Stimulated activated naive CD4-positive, alpha-beta T cell treated with Interleukin-2 at 50 U/mL for 16 hours (primary cell): ENCODE measurements at places on chromosomes 1 and 21.

- no peak for DNase-seq
Measured at GRCh38 chr1:185759061-185759460, 24.9 kb downstream of the HMCN1 start.

- DNase-seq, result no peak
Measured at GRCh38 chr1:158163000-158163947, 17.4 kb upstream of the CD1D start.

DNA sequence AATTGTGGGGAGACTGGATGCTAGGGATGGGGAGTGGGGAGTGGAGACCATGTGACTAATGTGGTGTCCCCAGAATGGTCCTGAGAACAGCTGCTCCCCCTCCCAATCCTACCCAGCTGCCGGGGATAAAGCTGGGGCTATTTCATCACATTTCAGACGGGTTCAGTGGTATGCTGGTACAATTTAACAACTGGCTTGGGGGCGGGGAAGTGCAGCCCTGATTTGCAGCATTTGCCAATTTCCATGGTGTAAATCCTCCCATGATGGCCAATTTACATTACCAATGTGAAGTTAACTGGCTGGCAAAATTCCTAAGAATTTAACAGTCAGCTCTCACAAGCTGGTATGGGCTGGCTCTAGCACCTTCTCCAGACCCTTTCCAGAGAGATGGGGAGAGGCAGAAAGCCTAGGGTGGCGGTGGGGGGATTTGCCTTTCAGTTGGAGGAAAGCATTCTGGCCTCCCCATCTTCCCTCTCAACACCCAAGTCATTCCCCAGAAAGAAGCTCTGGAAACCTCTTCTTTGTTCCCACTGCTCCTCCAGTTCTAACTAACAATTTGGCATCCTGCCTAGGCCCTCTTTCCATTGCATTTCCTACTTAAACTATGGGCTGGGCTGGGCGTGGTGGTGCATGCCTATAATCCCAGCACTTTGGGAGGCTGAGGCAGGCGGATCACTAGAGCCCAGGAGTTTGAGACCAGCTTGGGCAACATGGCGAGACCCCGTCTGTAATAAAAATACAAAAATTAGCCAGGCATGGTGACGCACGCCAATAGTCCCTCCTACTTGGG is 11.3 kb upstream of the ADGRB2 start:
- DNase-seq, result no peak

GRCh38 chr1:62487956-62488355 is 51.1 kb downstream of the USP1 start:
- no peak for DNase-seq

DNA sequence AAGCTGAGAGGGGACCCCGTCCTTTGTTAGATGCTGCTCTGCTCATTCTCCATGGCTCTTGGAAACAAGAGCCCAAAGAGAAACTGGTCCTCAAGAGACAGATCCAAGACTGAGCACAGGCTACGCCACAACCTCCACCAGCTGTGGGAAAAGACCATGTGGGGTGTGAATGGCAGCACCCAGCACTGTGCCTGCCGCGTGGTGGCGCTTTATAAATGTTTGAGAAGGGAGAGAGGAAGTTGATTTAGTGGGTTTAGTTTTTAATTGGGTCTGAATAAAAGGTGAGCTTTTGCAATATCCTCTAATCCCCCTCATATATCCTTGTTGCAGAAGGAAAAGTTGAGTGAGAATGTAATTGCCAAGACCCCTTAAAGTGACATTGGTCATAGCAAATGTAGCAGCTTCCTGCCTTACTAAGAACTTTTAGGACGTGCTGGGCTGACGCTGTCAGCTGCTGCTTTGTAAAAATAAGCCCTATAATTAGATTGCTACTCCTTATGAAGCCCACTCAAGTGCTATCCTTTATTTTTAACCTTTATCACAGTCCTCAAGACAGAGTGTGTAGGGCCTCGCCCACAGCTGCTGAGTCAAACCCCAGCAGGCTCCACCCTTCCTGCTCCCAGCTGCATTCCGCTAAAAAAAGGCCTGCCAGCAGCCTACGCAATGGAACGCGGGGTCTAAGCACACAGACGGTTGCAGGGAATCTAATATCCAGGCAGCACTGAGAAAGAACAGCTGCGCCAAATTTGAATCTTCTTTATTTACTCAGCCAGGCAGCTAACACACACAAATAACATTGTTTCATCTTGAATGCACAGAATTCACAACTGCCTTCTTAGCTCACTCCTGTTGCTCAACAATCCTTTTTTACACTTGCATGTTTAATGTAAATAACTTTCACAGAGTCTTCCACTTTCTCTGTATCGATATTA is 47.4 kb upstream of the PRDX6 start:
- DNase-seq, result peak; percentile 57
